Endodermal cell (in vitro differentiated cells): ENCODE measurements at places on chromosomes 12 and 14. TPM values are rescaled to one million over a fixed set of nuclear protein-coding genes. Genes with fewer than 3 reads are reported as not detected.

DNA sequence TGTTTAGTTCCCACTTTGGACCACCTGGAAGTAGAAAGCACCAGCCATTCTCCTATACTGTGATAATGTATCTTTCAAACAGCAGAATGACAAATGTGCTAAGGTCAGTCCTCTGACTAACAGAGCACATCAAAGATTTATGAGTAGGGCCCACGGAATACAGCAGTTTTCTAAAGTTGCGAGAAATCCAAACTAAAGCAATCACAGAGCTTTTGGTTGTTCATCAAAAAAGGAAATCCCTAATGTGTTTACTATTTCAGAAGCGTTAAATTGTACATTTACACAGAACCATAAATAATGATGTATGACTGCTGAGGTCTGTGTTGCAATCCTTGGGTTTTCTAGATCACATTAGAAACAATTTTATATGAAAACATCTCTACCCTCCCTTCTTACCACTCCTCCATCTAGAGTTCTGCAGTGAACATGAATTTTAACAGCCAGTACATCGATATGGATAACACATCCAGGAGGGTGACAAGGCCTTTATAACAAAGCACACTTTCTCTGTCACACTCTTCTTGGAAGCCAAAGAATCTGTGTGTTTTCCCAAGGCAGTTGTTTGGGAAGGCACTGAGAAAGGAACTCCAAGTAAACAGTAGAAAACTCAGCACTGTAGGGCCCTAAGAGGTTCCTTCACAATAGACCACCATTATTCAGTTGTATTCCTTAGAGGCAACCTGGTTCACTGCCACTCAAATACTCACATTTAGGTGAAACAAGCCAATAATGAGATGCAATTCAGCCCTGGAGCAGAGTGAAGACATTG lies 7.3 kb downstream of the KITLG start:
- H3K27me3 ChIP-seq = peaks cover 46% of the 10 kb centered on the region
- H3K4me1 ChIP-seq = no peaks in the 10 kb centered on the region
- H3K4me3 ChIP-seq = no peak overlapping the region

DNA sequence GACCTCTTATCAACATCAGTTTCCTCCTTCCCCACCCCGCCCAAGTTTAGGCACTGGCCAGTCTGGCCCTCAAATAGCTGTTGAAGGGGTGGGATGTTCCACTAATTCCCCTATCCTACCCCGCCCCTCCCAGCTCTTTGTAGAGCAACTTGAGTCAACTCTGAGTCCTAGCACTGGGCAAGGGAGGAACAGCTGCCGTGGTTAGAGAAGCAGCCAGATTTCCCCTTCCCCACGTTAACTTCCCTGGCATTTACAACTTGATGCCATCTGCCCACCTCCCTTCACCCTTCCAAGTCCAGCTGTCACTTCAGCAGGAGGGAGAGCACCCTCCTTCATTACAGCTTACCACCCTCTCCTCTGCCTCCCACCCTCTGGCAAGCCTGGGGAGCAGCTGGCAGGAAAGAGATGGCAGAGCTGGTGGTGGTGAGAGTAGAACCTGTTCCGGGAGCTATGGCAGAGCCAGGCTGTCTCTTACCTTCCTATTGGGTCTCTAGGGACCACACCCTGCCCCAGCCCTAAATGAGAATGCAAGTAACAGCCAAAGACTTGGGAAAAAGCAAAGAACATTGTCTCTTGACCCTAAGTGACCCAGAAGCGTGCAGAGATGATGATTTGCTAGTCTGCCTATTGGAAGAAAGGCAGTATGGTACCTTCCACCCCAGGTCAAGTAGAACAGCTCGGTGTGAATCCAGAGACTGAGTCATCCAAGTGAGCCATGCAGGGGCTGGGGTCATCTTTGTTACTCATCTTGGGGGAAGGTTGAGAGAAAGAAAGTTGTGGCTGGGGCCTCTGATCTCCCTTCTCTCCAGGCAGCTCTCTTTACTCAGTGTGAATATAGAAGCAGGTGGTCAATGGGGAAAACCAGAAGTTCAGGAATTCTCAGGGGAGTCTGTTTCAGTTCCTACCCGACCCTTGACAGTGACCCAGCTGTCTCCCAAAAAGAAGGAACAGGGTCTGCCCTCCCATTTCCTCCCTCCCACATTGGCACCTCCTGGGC lies 1.5 kb downstream of the BLOC1S1 start:
- H3K36me3 ChIP-seq = peaks cover 3% of the 10 kb centered on the region
- DNase-seq = no peak
- peaks cover 5% of the 10 kb centered on the region for H3K4me1 ChIP-seq
- H3K27ac ChIP-seq = no peak overlapping the region
- H3K4me3 ChIP-seq = peak overlapping the region; percentile 88

- peaks cover 14% of the 10 kb centered on the region for H3K4me1 ChIP-seq
- no peak overlapping the region for H3K4me3 ChIP-seq
- H3K27me3 ChIP-seq = no peaks in the 10 kb centered on the region
- DNase-seq = no peak
- peaks cover 71% of the 10 kb centered on the region for H3K36me3 ChIP-seq
Observed at GRCh38 chr12:95169368-95169767, 47.9 kb downstream of the FGD6 start.

DNA sequence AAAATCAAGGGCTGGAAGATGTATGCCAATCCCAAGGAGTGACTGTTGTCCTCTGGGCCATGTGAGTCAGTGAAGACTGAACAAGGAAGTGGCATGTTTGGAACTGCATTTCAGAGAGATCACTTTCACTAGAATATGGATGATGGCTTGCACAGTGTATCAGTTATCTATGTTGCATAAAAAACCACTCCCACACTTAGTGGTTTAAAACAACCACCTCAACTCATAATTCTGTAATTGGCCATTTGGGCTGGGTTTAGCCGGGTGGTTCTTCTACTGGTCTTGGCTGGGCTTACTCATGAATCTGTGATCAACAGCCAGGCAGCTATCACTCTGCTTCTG lies 15.4 kb downstream of the BDKRB1 start:
- no peak overlapping the region for H3K4me3 ChIP-seq
- H3K36me3 ChIP-seq = no peaks in the 10 kb centered on the region
- no peaks in the 10 kb centered on the region for H3K4me1 ChIP-seq
- no peak overlapping the region for H3K27ac ChIP-seq
- no peaks in the 10 kb centered on the region for H3K27me3 ChIP-seq

DNA sequence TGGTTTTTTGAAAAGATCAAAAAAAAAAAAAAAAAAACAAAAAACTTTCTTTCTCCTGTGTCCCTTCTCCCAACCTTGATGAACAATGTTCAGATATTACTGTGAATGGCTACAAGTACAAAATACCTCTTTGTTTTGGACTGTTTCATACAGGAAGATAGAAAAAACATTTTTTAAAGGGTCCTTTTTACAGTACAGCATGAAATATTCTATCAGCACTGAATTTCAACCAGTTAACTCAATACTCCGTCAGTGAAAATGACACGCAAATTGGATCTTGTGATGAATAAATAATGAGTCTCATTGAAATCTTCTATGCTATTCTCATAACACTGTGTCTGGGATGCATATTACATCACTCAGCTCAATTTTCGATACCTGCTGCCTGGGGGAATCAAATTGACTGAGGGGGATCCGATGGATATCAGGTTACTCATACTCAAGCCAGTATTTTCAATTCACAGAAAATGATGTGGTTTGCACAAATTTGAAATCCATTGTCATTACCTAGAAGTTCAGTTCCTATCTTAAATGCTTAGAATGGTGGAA lies 179.6 kb downstream of the TMTC2 start:
- peaks cover 4% of the 10 kb centered on the region for H3K4me1 ChIP-seq
- H3K27me3 ChIP-seq = no peaks in the 10 kb centered on the region
- H3K27ac ChIP-seq = no peak overlapping the region
- no peak overlapping the region for H3K4me3 ChIP-seq
- no peak for DNase-seq

- H3K36me3 ChIP-seq = no peaks in the 10 kb centered on the region
- no peak overlapping the region for H3K27ac ChIP-seq
- H3K4me3 ChIP-seq = no peak overlapping the region
- no peak for DNase-seq
- no peaks in the 10 kb centered on the region for H3K4me1 ChIP-seq
Observed at GRCh38 chr14:53655080-53655785, 301.4 kb downstream of the BMP4 start.

DNA sequence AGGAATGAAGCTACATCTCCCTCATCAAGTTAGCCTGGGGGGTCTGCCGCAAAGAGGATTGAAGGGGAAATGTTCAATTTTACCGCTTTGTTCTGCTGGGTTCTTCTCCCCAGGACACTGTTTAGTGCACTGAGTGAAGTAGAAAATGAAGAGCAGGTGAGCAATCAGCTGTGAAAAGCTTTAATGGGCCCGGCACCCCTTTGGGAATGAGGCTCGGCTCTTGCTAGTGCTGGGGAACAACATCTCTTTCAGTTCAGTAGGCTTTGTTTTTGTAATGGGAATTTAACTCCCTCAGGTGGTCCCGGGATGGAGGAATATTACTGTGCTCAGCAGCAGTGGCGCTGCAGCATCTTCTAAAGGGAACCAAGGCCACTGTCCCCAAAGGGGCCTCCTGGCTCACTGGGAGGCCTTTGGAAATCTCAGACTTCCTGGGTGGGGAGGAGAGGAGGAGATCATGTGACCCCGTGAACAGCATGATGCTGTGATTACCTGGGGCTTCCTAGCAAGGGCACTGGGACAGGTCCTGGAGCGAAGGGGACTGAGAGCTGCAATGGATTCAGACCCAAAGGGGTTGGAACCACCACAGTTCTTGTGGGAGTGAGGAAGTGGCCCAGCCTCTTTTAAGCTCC lies 85.2 kb upstream of the MAX start:
- H3K36me3 ChIP-seq = no peaks in the 10 kb centered on the region
- no peak overlapping the region for H3K27ac ChIP-seq

DNA sequence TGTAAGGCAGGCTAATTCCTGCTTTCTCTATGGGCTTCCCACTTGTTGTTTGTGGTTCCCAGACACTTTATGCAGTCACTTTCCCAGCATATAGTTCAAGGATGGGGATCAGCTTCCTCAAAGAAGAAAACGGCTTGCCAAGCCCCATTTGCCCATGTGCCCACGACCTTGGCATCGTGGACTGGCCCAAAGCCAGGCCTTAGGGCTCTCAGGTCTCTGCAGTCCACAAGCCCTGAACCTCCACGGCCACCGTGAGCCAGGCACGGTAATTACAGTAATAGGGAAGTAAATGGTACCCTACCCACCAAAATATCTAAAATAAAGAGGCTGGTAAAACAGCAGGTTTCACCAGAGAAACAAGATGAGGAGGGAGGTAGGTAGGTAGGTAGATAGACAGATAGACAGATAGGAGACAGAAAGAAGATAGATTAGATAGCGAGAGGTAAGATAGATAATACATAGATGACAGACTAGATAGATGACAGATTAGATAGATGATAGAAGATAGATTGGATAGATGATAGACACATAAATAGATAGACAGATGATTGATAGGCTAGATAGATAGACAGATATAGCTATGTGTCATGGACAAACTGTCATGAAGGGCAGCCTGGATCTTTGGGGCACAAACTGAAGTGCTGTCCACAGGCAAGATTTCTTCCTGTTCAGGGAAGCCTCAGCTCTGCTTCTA lies 163.1 kb downstream of the SLC15A4 start:
- H3K27ac ChIP-seq = no peak overlapping the region
- DNase-seq = no peak
- peaks cover 9% of the 10 kb centered on the region for H3K27me3 ChIP-seq
- no peak overlapping the region for H3K4me3 ChIP-seq
- no peaks in the 10 kb centered on the region for H3K36me3 ChIP-seq
- no peaks in the 10 kb centered on the region for H3K4me1 ChIP-seq

GRCh38 chr12:76030341-76031080 lies 1.1 kb downstream of the PHLDA1 start:
- no peaks in the 10 kb centered on the region for H3K27me3 ChIP-seq
- H3K27ac ChIP-seq = peak overlapping the region; percentile 18
- no peaks in the 10 kb centered on the region for H3K36me3 ChIP-seq
- peaks cover 4% of the 10 kb centered on the region for H3K4me1 ChIP-seq

GRCh38 chr14:55084401-55085059 lies 33.1 kb downstream of the MAPK1IP1L start:
- H3K4me1 ChIP-seq = no peaks in the 10 kb centered on the region
- no peak overlapping the region for H3K4me3 ChIP-seq
- H3K36me3 ChIP-seq = no peaks in the 10 kb centered on the region
- peaks cover 6% of the 10 kb centered on the region for H3K27me3 ChIP-seq

GRCh38 chr12:93484315-93484981 lies 17.1 kb downstream of the MRPL42 start:
- no peaks in the 10 kb centered on the region for H3K4me1 ChIP-seq
- no peak for DNase-seq
- peaks cover 87% of the 10 kb centered on the region for H3K36me3 ChIP-seq
- no peaks in the 10 kb centered on the region for H3K27me3 ChIP-seq
- no peak overlapping the region for H3K4me3 ChIP-seq

DNA sequence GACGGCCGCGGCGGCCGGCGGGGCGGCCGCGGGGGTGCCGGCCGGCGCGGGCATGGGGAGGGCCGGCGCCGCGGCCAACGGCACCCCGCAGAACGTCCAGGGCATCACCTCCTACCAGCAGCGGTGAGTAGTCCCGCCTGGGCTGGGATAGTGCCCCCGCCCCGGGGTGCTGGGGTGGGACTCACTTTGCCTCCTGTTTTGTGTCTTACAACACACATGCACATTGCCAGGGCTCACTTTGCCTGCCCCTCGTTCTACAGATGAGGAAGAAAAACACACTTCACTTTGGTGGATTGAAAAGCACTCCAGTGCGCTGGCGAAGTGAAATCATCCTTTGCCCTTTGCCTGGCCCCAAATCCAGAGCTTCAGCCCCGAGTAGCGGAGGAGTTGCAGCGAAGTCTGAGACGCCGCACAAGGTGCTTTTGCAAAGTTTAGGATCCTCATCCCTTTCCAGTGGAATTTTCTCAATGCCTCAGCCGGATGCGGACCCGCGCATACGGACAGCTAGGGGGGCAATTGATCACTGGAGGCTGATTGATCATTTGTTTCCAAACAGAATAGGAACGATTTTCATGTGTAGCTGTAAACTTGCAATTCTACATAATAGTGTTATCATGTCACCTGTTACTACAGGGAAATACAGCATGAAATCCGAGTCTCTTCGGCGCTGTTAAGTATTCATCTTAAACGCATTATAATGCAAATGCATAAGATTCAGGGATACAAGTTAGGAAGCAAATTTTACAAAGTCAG lies 3.6 kb upstream of the NPAS3 start:
- H3K36me3 ChIP-seq = no peaks in the 10 kb centered on the region
- peak; percentile 66 for DNase-seq
- H3K4me1 ChIP-seq = no peaks in the 10 kb centered on the region
- H3K27ac ChIP-seq = peak overlapping the region; percentile 57
- peaks cover 82% of the 10 kb centered on the region for H3K27me3 ChIP-seq

- peak; percentile 81 for DNase-seq
- peaks cover 16% of the 10 kb centered on the region for H3K4me1 ChIP-seq
- H3K27me3 ChIP-seq = peaks cover 64% of the 10 kb centered on the region
- H3K36me3 ChIP-seq = no peaks in the 10 kb centered on the region
Observed at GRCh38 chr12:1592444-1593173, 1.8 kb downstream of the FBXL14 start.

GRCh38 chr12:105864316-105864715 lies 274.4 kb downstream of the NUAK1 start:
- H3K4me3 ChIP-seq = no peak overlapping the region
- H3K4me1 ChIP-seq = peaks cover 9% of the 10 kb centered on the region
- no peaks in the 10 kb centered on the region for H3K36me3 ChIP-seq
- no peaks in the 10 kb centered on the region for H3K27me3 ChIP-seq

- no peaks in the 10 kb centered on the region for H3K27me3 ChIP-seq
- H3K36me3 ChIP-seq = peaks cover 7% of the 10 kb centered on the region
Observed at GRCh38 chr14:99174770-99175319, 97.2 kb downstream of the BCL11B start.

Gene LPCAT3
- total RNA-seq = 24.1 to 35.8 TPM (median 33.6 TPM) in 3 replicates

Gene FIGNL2
- total RNA-seq = 11.7 to 18.9 TPM (median 17.7 TPM) in 3 replicates

Gene YARS2
- 18.8 to 47.3 TPM (median 34.1 TPM) in 3 replicates for total RNA-seq

Gene DLK1
- total RNA-seq = 67.1 and 78.3 TPM in 2 replicates

Gene IPO4
- total RNA-seq = 51.1 to 59.6 TPM (median 56.3 TPM) in 3 replicates

Gene PGF
- 5.0 TPM in 2 replicates for total RNA-seq

Gene RHEBL1
- total RNA-seq = 2.1 and 2.5 TPM in 2 replicates

Gene ZDHHC22
- 0.38 to 0.77 TPM (median 0.57 TPM) in 3 replicates for total RNA-seq

Gene BHLHE41
- 3.5 and 4.7 TPM in 2 replicates for total RNA-seq

Gene CATSPERB
- 0.16 TPM in 1 of 3 replicates, not detected in the others for total RNA-seq

Gene PMCH
- not detected in 3 replicates for total RNA-seq
